CD4-positive, CD25-positive, alpha-beta regulatory T cell (primary cell): ENCODE measurements at places on chromosomes 7 and 10. TPM values are rescaled to one million over a fixed set of nuclear protein-coding genes. Genes with fewer than 3 reads are reported as not detected.
A peak's percentile ranks its signal among the peaks of the same experiment; 100 is the strongest.

- H3K36me3 ChIP-seq: no peaks in the 10 kb centered on the region
- no peaks in the 10 kb centered on the region for H3K4me1 ChIP-seq
- no peak overlapping the region for H3K27ac ChIP-seq
- no peak for DNase-seq
Measured at GRCh38 chr10:82867056-82867455, 992.1 kb downstream of the NRG3 start.

DNA sequence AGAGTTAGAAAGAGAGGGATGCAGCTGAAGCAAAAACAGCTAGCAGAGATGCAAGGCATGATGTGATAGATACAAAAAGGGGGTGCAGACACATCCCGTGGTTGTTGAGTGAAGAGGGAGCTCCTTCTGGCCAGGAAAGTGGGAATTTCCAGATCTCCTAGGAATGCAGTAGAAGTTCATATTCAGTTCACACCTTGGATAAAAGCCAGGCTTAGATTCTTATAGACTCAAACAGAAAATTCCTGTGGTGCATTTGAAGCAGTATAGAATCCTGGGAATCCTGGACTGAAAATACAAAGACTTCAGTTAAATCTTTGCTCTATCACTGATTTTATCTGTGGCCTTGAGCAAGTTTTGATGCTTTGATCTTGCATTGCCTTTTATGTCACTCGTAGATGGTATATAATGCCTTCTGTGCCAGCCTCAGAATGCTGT lies 33.9 kb downstream of the SGPL1 start:
- no peaks in the 10 kb centered on the region for H3K27me3 ChIP-seq
- H3K4me3 ChIP-seq: no peak overlapping the region
- H3K27ac ChIP-seq: no peak overlapping the region
- peaks cover 52% of the 10 kb centered on the region for H3K36me3 ChIP-seq
- H3K4me1 ChIP-seq: no peaks in the 10 kb centered on the region

GRCh38 chr7:80413383-80413945 lies 98.4 kb downstream of the GNAT3 start:
- H3K4me3 ChIP-seq: no peak overlapping the region
- no peak for DNase-seq
- no peaks in the 10 kb centered on the region for H3K36me3 ChIP-seq
- no peaks in the 10 kb centered on the region for H3K4me1 ChIP-seq
- no peaks in the 10 kb centered on the region for H3K27me3 ChIP-seq
- H3K27ac ChIP-seq: no peak overlapping the region

DNA sequence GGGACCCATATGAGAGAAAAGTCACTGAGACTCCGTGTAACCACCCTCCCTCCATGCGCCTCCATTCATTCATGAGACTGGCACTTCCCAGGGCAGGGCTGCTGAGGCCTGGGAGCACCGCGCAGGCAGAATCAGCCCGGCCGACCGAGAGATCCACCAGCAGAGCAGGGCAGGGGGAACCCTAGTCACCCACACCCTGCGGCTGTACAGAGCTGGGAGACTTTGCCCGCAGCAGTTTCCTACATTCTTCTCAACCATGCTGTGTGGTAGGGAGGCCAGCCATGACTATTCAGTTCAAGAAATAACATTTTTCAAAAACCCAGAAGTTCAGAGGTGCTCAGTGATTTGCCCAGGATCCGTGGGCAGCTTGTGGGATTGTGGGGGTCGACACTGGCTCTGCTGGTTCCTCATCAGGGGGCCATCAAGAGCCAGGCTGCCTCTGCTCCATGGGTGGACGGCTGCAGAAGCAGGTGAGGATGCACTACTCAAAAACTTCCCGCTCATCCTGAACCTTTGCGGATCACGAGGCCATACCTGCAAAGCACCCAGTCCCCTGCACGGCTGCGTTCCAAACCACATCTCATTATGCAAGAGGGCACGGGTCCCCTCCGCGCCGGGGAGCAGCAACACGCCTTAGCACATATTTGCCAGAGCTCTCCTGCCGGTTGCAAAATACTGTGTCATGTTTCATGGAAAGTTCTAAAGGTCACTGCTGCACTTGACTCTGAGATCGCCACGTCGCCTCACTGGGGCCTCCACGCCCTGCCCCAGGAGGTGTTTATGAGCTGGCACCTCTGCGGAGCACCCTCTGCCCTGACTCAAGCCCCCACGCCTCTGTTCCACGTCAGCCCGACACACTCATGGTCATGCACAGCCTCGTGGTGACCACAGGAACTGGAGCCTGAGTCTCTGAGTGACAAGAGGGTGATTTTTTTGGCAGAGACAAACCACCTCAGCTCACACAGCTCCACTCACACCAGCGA lies 132.0 kb downstream of the PRKAG2 start:
- H3K27me3 ChIP-seq: no peaks in the 10 kb centered on the region
- H3K36me3 ChIP-seq: no peaks in the 10 kb centered on the region
- no peak overlapping the region for H3K4me3 ChIP-seq
- peaks cover 7% of the 10 kb centered on the region for H3K4me1 ChIP-seq

DNA sequence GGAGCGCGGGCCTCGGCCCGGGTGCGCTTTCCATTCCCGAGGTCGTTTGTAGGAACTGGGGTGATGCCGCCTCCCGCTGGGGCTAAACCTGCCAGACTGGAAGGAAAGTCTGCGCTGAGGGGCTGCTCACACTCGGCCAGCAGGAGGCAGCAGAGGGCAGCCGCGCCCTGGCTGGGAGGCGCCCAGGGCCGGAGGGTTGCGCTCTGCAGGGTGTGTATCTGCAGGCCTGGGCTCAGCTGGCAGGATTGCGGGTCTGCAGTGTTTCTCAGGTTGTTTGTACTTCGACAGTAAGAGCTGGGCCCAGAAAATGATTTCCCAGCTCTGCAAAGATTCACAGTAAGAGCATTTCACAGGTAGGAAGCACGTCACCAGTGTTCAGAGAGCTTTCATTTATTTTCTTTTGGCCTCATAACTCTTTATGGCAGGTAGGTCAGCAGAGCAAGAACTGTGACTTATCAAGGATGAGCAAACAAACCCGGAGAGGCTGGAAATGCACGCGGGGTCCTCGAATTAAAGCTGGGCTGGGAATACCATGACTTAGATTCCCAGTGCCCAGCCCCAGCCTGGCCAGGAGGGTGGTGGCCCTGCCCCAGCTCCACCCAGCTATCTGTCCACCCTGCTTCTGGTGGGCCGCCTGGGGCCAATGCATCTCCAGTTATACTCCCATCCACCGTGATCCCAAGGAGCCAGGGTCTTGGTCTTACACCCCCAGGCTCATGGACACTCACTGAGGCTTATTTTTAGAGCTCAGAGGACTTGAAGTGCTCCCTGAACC lies 15.2 kb upstream of the PPP2R2D start:
- H3K4me3 ChIP-seq: no peak overlapping the region
- no peak overlapping the region for H3K27ac ChIP-seq
- H3K36me3 ChIP-seq: no peaks in the 10 kb centered on the region
- H3K27me3 ChIP-seq: no peaks in the 10 kb centered on the region

DNA sequence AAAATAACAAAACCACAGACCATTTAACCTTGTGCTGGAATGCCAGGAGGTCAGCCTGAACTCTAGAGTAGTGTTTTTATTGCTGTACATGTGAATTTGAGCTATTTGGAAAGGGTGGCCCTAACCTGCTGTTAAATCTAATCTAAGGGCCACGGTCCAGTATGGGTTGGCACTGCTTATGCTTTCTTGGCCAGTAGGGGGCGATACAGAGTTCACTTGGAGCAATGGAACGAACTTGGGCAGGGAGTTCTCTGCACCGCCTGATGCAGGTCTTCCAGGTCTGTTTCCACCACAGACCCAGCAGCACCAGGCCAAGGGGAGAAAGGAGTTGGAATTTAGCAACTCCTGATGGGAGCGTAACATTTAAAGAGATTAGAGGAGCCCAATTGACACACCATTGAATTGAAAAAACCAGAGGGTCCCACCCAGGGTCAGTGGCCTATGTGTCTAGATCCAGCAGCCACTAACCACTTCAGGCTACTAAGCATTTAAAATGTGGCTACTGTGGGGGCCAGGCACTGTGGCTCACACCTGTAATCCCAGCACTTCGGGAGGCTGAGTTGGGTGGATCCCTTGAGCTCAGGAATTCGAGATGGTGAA lies 75.7 kb upstream of the EFCAB10 start:
- H3K4me3 ChIP-seq: no peak overlapping the region
- DNase-seq: peak; percentile 64
- H3K27me3 ChIP-seq: no peaks in the 10 kb centered on the region

DNA sequence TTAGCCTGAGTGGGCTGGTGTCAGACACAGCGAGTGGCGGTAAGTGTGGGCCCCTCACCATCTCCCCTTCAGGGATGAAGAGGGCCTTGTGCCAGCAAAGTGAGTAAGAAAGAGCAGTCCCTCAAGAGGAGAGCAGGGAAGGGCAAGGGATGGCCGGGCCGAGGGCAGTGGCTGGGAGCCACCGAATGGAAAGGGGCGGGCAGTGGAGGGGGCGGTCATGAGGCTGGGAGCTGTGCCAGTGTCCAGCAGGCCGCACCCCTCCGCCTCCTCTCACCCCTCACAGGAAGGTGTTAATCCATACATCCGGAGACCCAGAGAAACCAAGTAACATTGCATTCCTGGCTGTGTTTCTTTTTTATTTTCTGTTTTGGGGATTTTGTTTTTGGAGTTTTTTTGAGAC lies 28.6 kb upstream of the RASGEF1A start:
- DNase-seq: no peak
- H3K27ac ChIP-seq: peak overlapping the region; percentile 10
- H3K4me3 ChIP-seq: no peak overlapping the region
- no peaks in the 10 kb centered on the region for H3K27me3 ChIP-seq
- H3K36me3 ChIP-seq: no peaks in the 10 kb centered on the region

DNA sequence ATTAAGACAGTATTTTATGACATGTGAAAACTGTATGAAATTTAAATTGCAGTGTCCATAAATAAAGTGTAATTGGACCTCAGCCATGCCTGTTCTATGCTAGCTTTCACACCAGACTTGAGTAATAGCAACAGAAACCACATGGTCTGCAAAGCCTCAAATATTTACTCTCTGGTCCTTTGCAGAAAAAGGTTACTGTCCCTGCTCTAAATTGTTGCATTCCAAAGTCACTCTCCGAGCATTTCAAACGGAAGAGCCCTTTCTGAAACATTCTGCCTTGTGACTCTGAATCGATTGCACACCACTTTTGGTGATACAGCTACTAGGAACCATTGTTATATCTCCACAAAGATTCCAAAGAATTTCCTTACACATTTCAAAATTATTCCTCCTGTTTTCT lies 81.0 kb upstream of the STK17A start:
- H3K27me3 ChIP-seq: peaks cover 9% of the 10 kb centered on the region
- no peaks in the 10 kb centered on the region for H3K36me3 ChIP-seq
- no peak overlapping the region for H3K4me3 ChIP-seq

DNA sequence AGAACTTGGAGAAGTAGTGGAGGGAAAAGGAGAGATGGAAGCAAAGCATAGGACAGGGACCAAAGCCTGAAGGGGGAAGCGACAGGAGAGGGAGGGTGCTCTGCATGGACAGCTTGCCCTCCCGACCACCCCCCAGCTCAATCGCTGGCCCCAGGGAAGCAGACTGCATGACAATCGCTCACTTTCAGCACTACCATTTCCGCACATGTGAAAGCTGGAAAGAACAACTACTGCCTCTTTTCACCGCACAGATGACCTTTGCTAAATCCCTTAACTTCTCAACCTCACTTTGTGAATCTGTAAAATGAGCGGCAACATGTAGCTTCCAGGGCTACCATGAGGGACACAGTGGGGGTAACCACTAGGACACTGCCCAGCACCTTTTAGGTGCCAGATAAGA lies 17.1 kb downstream of the VOPP1 start:
- no peak for DNase-seq
- H3K27me3 ChIP-seq: no peaks in the 10 kb centered on the region
- peaks cover 25% of the 10 kb centered on the region for H3K36me3 ChIP-seq
- no peak overlapping the region for H3K27ac ChIP-seq
- H3K4me3 ChIP-seq: no peak overlapping the region

GRCh38 chr7:112282476-112283188 lies 76.1 kb downstream of the ZNF277 start:
- H3K4me3 ChIP-seq: no peak overlapping the region
- no peaks in the 10 kb centered on the region for H3K27me3 ChIP-seq

- H3K4me3 ChIP-seq: no peak overlapping the region
- H3K27me3 ChIP-seq: peaks cover 12% of the 10 kb centered on the region
- DNase-seq: no peak
- no peaks in the 10 kb centered on the region for H3K36me3 ChIP-seq
- no peak overlapping the region for H3K27ac ChIP-seq
Measured at GRCh38 chr10:11036424-11037011, 18.8 kb downstream of the CELF2 start.

GRCh38 chr7:10910447-10910846 lies 63.2 kb upstream of the PHF14 start:
- no peak for DNase-seq
- H3K27ac ChIP-seq: no peak overlapping the region
- no peaks in the 10 kb centered on the region for H3K36me3 ChIP-seq
- peaks cover 7% of the 10 kb centered on the region for H3K27me3 ChIP-seq

DNA sequence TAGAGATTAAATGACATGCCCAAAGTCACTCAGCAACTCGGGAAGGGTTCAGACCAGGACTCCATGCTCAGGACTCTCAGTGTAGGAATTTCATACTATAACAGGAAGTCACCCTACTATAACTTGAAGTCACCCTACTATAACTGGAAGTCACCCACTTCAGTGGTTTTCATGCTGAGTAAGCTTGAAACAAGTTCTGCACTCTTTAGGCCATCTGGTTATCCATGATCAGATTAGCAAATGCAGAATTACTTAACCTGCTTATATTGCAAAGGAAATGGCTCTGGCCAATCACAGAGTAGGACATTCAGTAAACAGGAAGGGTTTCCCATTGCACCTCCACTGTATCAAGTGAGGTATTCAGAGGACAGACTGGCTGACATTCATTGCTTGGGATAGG lies 1240.4 kb downstream of the GATA3 start:
- DNase-seq: no peak
- H3K27me3 ChIP-seq: no peaks in the 10 kb centered on the region
- no peak overlapping the region for H3K27ac ChIP-seq
- no peaks in the 10 kb centered on the region for H3K36me3 ChIP-seq
- peaks cover 16% of the 10 kb centered on the region for H3K4me1 ChIP-seq

GRCh38 chr7:148905093-148905666 lies 21.1 kb upstream of the EZH2 start:
- no peaks in the 10 kb centered on the region for H3K27me3 ChIP-seq
- H3K4me1 ChIP-seq: no peaks in the 10 kb centered on the region
- no peaks in the 10 kb centered on the region for H3K36me3 ChIP-seq
- DNase-seq: no peak

DNA sequence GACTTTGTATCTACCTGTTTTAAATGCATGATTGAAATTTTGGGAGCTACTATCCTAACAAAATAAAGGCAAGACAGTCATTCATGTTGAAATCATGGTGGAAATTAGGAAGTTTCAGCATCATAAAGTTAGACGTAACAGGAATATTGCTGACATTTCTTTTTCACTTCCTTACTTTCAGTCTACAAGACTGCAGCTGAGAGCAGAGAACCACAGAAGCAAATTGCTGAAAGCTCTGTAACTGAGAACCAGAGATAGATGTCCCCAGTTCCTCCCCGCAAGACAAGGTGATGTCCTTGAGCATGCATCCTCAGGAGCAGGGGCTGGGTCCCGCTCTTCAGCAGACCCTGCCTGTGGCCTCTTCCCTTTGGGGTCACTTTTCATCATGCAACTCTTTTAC lies 466.3 kb upstream of the POM121L12 start:
- H3K27ac ChIP-seq: no peak overlapping the region
- no peaks in the 10 kb centered on the region for H3K27me3 ChIP-seq
- H3K4me3 ChIP-seq: no peak overlapping the region
- no peaks in the 10 kb centered on the region for H3K4me1 ChIP-seq

GRCh38 chr7:134004829-134005505 lies 122.2 kb upstream of the LRGUK start:
- no peaks in the 10 kb centered on the region for H3K4me1 ChIP-seq
- H3K27me3 ChIP-seq: no peaks in the 10 kb centered on the region
- DNase-seq: no peak
- H3K36me3 ChIP-seq: peaks cover 16% of the 10 kb centered on the region

Gene VGF
- not detected for total RNA-seq

Gene MIOS
- total RNA-seq: 40.0 TPM

Gene NPTX2
- not detected for total RNA-seq

Gene ZNF425
- 0.35 TPM for total RNA-seq

Gene NAT16
- total RNA-seq: not detected
